SJSA1 (cell line): ENCODE measurements at places on chromosomes 6 and 20.

DNA sequence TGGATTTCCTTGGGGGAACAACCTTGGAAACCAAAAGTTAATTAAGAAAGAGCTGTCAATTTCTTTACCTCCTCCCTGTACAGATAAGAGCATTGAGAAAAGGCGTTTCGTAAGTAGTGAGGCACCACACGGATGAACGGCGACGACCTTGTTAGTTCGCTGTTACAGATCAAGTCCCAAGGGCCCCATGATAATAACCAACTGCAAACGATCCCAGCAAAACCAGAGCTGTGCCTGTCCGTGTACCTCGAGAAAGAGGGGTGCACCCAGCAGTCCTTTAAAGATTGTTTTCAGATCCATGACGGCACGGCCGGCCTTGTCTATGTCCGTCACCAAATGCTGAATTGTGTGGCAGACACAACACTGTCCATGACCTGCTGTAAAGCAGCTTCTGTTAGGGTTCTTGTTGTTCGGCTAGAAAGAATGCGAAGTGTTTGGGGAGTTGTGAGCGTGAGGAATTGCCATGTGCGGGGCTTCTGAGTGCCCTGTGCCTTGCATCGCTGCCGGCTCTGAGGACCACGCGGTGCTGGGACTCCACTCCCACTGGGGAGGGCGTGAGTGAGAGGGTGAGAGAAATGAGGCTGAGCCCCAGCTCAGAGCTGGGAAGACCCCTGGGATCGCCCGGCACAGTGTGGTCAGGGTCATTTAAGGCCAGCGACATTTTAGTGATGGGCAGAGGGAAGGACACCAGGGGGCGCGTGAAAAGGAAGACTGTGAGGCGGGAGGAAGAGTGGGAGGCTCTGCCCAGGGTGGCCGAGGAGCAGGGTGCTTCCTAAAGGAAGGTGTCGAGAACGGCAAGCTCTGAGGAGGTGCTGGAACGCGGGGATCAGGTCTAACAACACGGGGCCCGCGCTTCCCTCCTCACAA, 136.8 kb upstream of the RPS6KA2 start:
- DNase-seq: peak; percentile 33

- no peak for DNase-seq
Observed at GRCh38 chr6:41586252-41587007, 40.2 kb downstream of the FOXP4 start.

DNA sequence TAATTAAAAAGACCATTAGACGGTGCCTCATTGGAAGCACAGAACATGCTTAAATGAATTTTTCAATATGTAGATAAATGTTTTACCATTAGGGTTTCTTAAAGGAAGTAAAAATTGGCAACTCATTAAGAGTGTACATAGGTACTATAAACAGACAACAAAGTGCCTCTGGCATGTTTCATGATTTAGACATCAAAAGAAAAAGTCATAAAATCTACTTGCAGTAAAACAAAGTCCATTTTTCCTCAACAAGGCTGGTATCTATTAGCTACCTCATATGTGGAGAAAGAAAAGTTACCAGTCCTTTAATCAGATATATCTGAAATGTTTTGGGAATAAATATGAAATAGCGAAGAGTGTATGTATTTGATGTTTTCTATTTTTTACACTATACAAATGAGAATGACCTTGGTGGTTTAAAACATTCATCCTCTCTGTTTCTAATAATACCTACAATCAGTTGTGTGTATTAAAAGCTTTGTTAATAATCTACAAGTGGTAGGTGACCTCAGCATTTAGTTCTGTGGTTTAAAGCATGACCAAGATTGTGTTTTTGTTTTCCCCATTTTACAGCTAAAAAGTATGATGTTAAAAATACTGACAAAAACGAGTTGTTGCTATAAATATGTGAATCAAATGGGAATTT, 87.5 kb downstream of the HDGFL1 start:
- DNase-seq: no peak

GRCh38 chr6:170205126-170205525, 85.8 kb downstream of the DLL1 start:
- DNase-seq: peak; percentile 22

DNA sequence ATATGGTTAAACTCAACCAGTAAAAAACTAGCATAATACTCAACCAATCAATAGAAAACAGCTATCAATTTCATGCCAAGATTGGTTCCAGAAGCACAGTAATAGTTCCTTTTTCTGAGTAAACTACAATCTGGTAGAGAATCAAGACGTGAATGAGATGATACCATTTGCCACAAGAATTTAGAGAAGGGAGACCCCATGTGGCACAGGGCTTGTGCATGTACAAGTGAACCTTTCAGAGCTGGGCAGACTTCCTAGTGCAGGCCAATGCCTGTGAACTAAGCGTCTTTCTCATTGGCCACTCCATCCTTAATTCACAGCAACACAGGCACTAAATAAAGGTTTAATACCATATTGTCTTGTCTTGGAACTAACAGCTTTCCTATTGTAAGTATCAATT, 213.5 kb downstream of the RFPL4B start:
- DNase-seq: no peak

DNA sequence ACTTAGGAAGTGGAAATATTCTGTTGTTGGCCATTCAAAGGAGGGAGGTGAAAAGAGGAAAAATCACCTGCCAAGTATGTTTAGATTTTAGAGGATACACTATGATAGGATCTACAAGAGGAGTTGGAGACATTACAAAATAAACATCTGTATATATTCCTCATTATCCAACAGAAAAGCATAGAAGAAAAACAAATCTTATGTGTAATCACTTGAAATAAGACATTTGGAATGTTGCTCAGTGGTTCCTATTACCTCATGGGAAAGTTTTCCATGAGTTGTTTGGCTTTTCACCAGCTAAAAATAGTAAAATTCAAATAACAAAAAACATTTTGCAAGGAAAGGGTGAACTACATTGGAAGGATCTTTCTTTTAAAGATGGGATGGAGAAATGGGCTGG, 76.7 kb upstream of the CARMIL1 start:
- peak; percentile 37 for DNase-seq

GRCh38 chr6:150627585-150628025, 27.9 kb downstream of the PLEKHG1 start:
- DNase-seq: no peak

GRCh38 chr20:24977336-24977735, 15.2 kb downstream of the APMAP start:
- peak; percentile 16 for DNase-seq
